ENCODE measurements at places on chromosomes 1 and 21. TPM values are rescaled to one million over a fixed set of nuclear protein-coding genes. Genes with fewer than 3 reads are reported as not detected.
A peak's percentile ranks its signal among the peaks of the same experiment; 100 is the strongest.

DNA sequence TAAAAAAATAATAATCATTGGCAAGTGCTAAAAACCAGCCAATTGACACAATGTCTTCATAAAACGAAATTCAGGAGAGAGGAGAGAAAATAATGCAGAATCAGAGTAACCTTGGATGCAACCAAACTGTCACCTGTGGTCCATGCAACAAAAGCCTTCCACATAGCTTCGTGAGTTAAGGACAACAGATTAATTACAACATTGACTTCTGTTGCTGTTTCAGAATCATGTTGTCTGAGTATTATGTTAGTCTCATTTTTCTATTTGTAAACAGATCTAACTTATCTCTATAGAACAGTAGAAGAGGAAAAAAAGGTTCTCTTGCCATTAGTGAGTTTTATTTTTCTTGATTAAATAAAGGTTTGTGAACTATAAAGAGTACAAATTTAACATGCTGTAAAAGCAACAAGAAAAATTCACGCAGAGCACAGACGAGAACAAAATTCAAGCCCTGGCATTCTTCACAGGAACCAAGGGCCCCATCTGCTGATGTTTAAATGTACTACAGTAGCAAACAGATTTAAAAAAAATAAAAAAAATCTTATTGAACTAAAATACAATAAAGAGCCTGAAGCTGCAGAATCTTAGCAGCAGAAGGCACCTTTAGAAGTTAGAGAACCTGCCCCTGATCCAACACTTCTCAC lies 381.1 kb upstream of the PKN2 start:
- DNase-seq, result peak; percentile 46

The FCAMR gene
- 6.8 TPM for polyA plus RNA-seq

DNA sequence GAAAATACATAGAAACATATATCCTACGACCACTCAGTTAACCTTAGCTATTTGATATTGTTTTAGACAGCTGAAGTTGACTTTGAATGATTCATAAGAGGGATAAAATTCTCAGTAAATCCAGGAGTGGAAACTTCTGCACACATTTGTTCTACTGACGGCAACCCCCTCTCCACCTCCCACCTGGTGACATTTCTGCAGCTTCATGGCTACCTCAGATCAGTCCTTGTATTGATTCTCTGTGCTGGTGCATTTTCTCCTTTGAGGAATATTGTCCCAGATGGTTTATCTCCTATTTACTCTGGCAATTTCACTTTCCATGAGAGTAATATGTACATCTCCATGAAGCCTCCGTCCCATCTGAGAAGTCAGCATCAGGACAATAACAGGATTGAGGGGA lies 57.7 kb upstream of the COA6 start:
- DNase-seq, result no peak

DNA sequence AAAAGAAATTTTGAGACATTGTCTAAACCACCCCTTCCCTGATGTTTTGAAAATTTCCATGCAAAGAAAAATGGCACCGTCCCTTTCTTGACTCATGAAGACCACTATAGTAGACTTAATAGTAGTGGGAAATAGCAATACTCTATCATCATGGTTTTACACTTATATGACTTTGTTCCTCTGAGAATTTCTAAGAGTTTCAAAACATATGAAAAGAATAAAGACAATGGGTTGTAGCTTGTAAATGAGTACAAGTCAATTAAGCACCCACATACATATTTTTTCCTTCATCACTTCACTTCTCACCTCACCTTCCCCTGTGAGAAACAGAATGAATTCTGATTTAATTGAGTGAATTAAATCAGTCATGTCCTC lies 151.7 kb downstream of the LYPLAL1 start:
- DNase-seq, result no peak

- no peak for DNase-seq
Measured at GRCh38 chr1:220076861-220077762, 12.5 kb downstream of the BPNT1 start.

Data from renal pelvis (tissue), 12 donors.